ENCODE measurements at places on chromosomes 6 and 20.
A peak's percentile ranks its signal among the peaks of the same experiment; 100 is the strongest.

GRCh38 chr20:34037121-34037520 is 43.4 kb downstream of the RALY start:
- no peak for DNase-seq

DNA sequence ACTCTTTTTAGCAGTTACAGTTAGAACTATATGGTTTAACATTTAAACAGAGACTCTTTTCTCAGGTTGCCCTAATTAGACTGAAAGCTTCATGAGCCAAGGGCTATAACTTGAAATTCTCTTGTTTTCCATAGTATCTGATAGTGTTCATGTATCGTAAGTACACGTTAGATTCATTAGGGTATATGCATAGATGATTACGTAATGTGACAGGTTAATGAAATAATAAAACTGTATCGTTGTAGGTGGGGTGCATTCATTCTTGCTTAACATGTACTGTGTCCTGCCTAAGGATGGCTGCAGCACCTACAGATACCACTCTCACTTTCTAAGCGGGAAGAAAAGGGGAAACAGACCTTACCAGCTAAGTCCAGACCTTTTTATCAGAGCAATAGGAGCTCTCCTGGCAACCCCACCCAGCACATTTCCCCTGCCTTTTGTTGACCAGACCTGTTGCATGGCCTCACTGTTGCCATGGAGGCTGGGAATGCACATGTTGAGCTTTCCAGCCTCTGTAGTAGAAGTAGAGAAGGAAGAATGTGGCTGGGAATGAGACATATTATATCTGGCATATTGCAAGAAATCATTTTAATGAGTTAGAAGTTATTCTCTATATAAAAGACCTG is 83.0 kb downstream of the MAP3K4 start:
- DNase-seq: peak; percentile 64

- DNase-seq: no peak
These were observed 10.5 kb upstream of the DSTN start for GRCh38 chr20:17559338-17559737.

- no peak for DNase-seq
These were observed 33.0 kb downstream of the CHRNA4 start for GRCh38 chr20:63328026-63328700.

DNA sequence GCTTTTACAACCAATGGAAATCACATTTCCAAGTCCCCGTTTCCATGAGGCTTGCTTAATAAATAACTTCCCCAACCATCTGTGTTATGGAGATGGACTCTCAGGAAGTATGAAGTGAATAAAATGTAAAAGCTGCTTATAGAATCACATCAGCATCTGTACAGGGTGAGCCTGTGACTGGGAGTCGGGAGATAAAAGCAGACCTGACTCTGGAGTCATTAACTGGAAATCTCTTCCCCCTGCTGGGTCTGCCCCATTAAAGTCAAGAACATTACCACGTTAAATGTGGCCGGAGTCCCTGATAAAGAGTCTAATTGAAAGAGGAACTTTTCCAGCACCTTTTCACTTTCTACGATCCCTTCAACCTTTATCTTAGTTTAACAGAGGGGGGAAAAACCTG is 368.5 kb downstream of the DOK5 start:
- DNase-seq: no peak

DNA sequence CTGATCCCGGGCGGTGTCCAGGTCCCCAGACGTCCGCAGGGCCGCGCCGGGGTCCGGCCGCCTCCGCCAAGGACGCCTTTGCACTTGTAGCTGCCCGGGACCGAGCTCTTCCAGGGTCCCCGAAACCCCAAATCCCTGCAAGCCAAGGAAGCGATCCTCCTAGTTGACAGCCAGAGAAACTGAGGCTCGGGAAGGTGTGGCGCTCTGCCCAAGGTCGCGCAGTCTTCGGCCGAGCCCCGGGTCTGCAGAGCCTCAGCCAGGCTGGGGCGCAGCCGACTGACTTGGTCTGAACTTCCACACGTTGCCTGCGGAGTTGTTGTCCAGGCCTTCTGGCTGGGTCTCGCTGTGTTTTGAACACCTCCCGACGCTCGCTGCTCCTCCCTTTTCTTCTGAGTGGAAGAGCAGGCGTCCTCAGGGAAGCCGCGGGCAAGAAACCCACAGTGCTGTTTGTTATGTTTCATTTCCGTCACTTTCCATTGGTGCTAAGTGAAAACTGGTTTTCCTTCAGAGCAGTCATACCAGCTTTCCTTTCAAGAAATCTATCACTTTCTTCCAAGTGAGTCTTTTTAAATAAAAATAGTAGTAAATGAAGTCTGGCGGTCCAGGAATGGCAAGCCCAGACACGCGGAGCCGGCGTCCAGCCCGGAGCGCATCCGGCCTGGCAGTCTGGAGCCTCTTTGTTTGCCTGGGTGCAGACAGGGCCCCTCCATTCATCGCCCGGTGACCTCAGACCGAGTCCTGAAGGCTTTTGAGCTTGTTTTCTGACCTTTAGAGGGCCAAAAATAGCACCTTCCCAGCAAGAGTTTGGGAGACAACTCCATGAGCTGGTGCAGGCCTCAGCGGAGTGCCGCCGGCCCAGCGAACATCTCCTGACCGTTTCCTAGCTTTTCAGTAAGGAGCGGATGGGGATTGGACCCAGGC is 698 bp downstream of the FAM210B start:
- peak; percentile 54 for DNase-seq

DNA sequence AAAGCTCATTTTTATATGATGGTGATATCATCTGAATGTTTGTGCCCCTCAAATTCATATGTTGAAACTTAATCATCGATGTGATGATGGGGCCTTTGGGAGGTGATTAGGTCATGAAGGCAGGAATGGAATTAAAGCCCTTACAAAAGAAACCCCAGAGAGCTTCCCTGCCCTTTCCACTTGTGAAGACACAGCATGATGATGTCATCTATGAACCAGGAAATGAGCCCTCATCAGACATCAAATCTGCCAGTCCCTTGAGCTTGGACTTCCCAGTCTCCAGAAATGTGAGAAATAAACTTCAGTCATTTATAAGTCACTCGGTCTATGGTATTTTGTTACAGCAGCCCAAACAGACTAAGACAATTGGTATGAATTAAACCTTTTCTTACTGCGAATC is 153.1 kb downstream of the MYB start:
- no peak for DNase-seq

DNA sequence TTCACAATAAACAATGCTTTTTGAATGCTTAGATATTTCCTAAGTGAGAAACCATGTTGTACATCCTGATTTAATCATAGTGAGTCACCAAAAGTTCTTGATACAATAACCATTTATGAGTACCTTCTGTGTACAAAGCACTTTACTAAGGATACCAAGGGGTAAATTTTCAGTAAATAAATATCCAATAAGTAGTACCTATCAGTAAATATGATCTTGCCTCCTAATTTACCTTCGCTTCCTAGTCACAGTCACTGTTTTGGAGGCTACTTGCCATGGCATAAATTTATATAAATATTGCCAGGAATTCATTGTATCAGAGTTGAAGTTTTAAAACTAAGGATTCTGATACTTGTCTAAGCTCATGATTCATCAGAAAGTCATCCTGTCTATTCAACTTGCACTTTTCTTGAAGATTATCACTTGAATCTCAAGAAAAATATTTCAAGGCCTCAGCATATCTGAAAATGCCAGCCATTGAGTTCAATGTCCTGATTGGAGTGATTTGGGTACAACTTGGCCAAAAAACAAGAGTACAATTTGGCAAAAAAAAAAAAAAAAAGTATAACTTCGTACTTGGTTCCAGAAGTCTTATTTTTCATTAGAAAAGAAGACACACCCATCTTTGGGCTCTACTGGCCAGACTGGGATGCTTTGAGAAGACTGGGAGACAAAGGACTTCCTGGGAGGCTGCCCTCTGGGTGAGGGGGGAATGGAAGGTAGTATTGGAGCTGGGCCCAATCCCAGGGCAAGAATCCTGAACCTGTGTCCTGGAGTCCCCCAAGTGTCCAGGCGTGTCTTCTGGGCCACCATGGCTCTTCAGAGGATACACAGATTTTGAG is 32.8 kb downstream of the RAB22A start:
- DNase-seq: no peak

DNA sequence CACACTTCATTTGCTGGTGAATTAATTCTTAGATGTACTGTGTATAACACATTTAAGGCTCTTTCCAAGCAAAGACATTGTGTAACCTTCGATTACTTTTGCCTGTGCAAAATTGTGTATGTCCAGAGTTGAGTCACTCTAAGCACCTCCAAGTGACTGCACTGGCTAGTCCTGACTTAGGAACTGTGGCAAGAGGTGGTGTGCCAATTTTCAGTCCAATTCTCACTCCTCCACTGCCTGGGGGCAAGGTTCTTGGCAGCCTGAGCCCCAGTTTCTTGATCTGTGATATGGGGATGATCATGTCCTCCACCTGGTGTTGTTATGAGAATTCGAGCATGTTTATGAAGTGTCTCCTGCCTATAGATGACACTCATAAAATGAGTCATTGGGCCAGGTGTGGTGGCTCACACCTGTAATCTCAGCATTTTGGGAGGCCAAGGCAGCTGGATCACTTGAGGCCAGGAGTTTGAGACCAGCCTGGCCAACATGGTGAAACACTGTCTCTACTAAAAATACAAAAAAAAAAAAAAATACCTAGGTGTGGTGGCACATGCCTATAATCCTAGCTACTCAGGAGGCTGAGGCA is 105.3 kb upstream of the CDYL start:
- DNase-seq: no peak

- DNase-seq: no peak
These were observed 282.8 kb downstream of the CDH26 start for GRCh38 chr20:60240986-60241385.

DNA sequence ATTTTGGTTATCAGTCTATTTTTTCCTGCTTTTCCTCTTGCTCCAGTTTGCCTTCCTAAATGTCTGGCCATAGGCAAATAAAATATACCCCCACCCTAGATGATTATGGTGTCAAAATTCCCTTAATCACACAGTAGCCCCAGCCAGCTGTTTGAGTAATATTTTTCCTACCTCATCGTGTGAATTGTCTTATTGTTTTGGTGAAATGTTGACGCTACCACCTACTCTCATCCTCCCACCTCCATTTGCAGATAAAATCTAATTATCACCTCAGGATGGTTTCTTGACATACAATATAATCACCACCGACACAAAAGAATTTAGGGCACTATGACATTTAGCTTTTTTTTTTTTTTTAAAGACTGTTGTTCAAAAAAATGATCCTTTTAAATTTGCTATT is 44.1 kb upstream of the FUCA2 start:
- DNase-seq: no peak

GRCh38 chr20:15561707-15562404 is 1011.4 kb downstream of the KIF16B start:
- peak; percentile 2 for DNase-seq

DNA sequence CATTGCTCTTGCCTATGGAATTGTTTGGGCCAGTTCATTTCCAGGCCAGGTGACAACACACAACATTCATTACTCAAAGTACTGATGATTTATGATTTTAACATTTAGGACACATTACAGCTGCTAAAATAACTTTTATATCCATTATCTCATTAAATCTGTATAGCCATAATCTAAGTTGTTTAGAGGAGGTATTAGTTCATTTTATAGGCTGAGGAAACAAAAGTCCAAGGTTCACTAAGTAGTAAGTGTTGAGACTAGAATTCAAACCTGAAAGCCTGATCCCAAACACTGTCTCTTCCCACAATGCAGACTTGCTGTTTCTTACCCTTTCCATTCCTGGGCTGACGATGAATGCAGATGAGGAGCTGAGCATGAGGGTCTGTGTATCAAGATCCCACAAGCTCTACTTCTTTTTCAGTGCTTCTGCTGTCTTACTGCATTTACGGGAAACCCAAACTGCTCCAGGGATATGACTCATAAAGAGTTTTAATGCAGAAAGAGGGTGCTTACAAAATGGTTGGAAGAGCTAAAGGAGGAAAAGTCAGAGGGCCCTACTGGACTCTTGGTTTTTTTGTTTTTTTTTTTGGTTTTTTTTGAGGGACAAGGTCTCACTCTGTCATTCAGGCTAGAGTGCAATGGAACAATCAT is 17.9 kb downstream of the TENT5A start:
- no peak for DNase-seq

DNA sequence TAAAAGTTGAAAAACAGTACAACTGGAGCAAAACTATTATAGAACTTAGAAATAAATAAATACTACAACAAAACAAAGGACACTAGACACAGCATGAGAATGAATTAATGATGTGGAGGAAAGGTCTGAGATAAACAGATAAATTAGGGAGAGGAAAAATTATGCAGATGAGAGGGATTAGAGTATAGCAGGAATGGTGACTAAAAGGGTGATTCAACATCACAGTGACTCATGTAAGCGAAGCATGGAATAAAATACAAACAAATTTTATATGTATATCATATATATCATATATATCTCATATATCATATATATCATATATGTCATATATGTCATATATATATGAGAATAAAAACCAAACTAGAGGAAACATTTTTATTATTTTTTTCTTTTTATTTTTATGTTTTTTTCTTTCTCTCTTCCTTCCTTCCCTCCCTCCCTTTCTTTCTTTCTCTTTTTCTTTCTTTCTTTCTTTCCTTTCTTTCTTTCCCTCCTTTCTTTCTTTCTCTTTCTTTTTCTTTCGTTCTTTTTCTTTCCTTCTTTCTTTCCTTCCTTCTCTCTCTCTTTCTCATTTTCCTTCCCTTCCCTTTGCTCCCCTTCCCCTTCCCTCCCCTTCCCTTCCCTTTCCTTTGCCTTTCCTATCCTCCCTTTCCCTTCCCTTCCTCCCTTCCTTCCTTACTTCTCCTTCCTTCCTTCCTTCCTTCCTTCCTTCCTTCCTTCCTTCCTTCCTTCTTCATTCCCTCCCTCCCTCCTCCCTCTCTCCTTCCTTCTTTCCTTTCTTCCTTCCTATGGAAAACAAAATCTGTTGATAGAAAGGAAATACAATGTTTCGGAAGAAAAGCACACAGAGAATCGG is 1014.6 kb downstream of the GRIK2 start:
- DNase-seq: no peak

DNA sequence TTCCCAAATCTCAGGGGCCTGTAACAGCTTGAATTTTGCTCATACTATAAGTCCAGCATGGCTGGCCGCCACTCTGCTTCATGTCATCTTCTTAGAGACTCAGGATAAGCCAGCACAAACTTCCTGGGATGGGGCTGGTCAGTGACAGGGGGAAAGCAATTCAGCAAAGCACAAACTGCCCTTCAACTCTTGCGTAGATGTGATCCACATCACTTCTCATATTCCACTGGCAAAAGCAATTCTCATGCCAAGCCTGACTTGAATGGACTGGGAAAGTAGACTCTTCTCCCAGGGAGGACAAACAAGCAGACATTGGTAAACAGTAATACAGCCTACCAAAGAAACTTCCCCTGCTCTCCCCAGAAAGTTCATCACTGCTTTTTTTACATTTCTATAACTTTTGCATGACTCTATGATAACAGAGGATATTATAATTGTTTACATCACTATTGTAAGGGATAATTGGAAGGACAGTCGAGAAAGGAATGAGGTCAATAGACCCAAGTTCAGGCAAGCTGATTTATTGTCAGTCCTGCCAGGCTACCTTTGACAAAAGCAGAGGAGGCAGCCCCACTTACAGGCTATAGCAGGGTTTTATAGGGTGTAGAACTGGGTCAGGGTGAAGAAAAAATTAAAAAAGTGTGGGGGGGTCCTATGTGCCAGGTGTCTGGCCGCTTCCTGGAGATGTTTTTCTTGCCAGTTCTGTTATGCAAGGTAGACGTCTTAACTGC is 37.4 kb downstream of the RBM24 start:
- DNase-seq: no peak

- no peak for DNase-seq
These were observed 73.5 kb downstream of the RTN4IP1 start for GRCh38 chr6:106555767-106556166.

All from large intestine (tissue), 12 donors.